ENCODE measurements at places on chromosomes 7 and 10. TPM values are rescaled to one million over a fixed set of nuclear protein-coding genes. Genes with fewer than 3 reads are reported as not detected.

TMEM270 gene
- not detected for total RNA-seq

R3HCC1L gene
- total RNA-seq = 13.1 TPM

OR2A12 gene
- not detected for total RNA-seq

INA gene
- 1.3 TPM for total RNA-seq

ASZ1 gene
- total RNA-seq = not detected

UFSP1 gene
- 4.0 TPM for total RNA-seq

TMEM139 gene
- total RNA-seq = 0.23 TPM

IRF5 gene
- 0.13 TPM for total RNA-seq

AKR1C8 gene
- total RNA-seq = not detected

CHST3 gene
- 49.4 TPM for total RNA-seq

All from smooth muscle cell of the pulmonary artery (primary cell).